ENCODE measurements at places on chromosomes 3 and 15. TPM values are rescaled to one million over a fixed set of nuclear protein-coding genes. Genes with fewer than 3 reads are reported as not detected.

DNA sequence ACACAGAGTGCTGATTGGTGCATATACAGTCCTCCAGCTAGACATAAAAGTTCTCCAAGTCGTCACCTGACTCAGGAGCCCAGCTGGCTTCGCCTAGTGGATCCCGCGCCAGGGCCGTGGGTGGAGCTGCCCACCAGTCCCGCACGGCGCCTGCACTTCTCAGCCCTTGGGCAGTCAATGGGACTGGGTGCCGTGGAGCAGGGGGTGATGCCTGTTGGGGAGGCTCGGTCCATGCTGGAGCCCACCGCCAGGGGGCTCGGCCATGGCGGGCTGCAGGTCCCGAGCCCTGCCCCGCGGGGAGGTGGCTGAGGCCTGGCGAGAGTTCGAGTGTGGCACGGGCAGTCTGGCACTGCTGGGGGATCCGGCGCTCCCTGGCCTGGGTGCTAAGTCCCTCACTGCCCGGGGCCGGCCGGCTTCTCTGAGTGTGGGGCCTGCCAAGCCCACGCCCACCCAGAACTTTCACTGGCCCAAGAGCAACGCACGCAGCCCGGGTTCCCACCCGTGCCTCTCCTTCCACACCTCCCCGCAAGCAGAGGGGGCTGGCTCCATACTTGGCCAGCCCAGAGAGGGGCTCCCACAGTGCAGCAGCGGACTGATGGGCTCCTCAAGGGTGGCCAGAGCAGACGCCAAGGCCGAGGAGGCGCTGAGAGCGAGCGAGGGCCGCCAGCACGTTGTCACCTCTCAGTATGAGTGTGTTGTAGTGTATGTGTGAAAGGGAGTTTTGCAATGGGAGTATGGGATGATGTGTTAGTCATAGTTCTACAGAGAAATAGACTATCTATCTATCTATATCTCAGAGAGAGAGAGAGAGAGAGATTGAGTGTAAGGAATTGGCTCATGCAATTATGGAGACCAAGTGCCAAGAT, 69.0 kb downstream of the UBE2E2 start:
- DNase-seq, result no peak

- no peak for DNase-seq
Measured at GRCh38 chr15:83685916-83686332, 32.0 kb downstream of the ADAMTSL3 start.

DNA sequence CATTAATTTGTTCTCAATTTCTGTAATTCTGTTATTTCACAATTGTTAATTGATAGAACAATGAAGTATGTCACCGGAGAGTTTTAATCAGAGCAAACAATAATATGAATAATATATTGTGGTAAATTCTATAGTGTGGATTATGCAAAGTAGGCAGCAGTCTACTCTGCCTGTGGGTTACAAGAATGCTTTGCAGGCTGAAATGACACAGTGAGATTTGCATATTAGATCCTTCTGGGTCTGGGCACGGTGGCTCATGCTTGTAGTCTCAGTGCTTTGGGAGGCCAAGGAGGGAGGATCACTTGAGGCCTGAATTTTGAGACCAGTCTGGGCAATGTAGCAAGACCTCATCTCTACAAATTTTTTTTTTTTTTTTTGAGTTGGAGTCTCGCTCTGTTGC, 12.5 kb downstream of the COPG1 start:
- DNase-seq, result no peak

- no peak for DNase-seq
Measured at GRCh38 chr3:126538966-126539365, 15.0 kb downstream of the CHST13 start.

DNA sequence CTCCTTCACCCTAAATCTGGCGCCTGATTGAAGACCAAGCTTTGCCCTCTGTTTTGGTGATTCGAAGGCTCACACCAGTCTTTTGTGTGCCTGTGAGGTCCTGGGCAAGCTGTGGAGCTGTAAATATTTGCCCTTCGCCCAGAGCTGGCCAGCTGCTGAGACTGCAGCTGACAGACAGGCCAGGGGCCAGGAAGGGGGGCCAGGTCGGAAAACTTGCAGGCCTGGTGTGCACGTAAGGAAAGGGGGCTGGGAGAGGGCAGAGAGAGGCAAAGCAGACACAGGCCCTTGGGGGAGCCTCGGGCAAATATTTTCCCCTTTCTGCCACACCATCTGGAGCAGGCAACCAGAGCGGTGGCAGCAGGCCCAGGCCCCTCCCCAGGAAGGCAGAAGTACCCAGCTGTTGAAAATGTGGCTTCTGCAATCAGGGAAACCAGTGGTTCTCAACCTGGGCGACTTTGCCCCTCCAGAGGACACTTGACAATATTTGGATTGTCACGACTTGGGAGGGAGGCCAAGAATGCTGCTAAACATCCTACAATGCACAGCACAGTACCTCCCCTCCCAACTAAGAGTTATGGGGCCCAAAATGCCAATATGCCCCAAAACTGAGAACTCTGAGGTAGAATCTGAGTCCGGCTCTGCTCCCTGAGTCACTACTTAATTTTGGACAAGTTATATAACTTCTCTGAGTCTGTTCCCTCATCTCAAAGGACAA, 2.5 kb downstream of the PDZRN3 start:
- no peak for DNase-seq

GRCh38 chr3:60025096-60026050, 975.5 kb upstream of the CFAP20DC start:
- no peak for DNase-seq

DNA sequence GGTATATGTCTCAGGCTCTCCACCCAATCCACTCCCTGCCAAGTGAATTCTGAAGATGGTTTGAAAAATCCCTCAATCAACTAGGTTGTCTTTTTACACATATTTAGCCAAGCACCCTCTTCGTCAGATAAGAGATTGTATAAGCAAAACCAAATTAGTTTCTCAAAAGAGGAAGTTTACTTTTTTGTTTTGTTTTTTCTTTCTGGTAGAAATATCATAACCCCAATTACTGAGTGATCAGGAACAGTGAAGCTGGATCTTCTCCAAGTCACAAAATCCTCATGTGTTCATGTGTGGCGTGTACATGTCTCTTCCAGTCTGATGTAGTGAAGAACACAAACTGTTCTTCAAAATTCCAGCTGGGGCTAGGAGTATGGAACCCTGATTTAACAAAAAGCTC, 180.6 kb downstream of the FOXP1 start:
- DNase-seq, result no peak

The CIB1 gene
- total RNA-seq, result 25.5 TPM
